ENCODE measurements at places on chromosomes 2 and 18.

- DNase-seq = no peak
These were observed 12.2 kb downstream of the DNAJB2 start for GRCh38 chr2:219291394-219291793.

DNA sequence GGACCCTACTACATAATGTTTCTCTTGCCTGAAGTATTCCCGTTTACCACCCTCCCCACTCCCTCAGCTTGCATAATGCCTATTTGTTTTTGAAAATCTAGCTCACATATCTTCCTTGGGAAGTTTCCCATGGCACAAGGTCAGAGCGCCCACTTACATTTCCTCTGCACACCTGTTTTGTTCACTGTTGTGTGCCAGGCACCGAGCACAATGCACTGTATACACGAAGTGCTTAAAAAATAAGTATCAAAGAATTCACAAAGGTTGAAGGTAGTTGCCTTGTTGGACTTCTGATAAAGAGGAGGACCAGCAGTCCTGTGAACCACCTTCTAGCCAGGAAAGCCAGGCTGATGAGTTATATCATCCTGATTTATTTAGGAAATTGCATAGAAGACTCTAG, 16.8 kb upstream of the RHOB start:
- DNase-seq = no peak

GRCh38 chr2:239803102-239803765, 221.9 kb downstream of the NDUFA10 start:
- DNase-seq = no peak

DNA sequence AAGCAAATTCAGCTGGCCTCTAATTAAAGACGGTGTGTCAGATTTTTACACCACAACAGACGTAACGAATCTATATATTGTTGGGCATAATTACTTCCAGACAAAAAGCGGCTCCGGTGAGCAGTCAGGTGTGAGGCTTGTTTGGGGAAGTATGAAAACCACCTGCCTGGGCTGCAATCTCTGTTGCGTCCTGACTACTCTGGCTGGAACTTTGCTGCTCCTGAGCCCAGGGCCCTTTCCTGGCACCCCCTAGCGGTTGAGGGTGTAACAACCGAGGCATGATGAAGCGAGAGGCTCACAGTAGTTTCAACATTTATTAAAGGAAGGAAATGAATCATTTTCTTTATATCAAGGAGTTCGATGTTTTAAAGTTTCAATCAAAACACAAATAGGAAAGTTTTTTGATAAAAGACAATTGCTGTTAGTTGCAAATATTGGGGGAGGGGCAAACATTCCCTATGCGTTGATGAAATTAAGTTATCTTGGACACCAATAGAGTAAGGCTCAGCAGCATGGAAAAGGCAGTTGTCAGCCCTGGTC, 10.6 kb upstream of the ITGB6 start:
- peak; percentile 50 for DNase-seq

DNA sequence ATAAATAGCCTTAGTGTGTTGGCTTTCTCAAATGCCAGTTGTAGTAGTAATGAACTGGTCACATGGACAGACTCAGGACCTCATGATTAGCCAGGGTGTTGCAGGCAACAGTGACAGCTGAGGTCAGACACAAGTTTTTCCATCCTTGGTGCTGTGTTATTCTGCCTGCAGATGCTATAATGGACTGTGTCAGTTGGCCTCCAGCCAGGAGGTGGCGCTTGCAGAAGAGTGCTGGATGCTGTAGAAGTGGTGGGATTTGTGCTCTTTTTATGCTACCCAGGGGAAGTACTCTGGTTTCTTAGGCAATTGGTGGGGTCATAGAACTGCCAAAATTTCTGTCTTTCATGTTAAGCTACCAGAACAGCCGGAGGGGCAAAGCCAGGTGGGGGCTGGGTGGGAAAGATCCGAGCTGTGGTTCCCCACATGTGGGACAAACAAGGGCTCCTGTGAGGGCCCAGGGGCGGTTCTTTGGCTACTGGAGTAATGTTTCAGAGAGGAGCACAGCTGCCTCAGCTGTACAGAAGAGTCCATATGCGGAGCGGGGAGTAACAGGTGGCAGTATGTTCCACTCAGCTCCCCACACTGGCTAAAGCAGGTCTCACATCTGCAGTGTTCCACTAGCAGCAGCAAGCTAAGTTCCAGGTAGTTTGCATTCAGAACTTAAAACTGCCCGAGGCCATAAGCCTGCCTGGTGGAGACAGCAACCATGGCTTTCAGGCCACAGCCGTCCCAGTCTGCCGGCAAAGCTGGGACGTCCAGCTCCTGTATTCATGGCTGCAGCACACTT, 104.4 kb downstream of the GULP1 start:
- DNase-seq = no peak

DNA sequence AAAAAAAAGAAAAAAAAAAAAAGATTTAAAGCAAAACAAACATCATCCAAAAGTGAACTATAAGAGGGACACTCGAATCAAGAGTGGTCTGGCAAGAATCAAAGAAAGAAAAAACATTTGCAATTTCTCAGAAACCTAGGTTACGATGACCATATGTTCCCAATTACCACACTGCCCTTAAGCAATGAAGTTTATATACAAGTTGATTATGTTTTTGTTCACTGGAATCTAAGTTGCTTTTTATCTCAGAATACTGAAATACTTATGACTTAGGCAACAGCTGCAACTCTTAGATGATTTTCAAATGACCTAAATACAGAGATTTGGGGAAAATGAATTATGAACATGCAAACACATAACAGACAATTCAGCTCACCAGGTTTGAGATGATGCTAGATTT, 597.1 kb upstream of the CHAC2 start:
- DNase-seq = no peak

DNA sequence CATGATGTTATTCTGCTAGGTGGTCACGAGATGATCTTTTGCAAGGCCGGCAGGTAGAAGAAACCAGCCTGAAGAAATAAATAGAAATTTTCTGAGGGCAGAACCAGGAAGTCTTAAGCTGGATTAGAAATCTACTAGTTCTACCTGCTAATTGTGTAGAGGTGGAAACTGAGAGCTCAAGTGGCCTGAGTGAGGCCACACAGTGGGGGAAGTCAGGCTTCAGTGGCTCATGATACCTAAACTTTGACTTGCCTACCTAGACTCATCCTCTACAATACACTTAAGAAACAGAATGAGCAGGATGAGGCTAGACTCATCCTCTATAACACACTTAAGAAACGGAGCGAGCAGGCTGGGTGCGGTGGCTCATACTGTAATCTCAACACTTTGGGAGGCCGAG, 134.9 kb upstream of the NDUFV2 start:
- DNase-seq = no peak

DNA sequence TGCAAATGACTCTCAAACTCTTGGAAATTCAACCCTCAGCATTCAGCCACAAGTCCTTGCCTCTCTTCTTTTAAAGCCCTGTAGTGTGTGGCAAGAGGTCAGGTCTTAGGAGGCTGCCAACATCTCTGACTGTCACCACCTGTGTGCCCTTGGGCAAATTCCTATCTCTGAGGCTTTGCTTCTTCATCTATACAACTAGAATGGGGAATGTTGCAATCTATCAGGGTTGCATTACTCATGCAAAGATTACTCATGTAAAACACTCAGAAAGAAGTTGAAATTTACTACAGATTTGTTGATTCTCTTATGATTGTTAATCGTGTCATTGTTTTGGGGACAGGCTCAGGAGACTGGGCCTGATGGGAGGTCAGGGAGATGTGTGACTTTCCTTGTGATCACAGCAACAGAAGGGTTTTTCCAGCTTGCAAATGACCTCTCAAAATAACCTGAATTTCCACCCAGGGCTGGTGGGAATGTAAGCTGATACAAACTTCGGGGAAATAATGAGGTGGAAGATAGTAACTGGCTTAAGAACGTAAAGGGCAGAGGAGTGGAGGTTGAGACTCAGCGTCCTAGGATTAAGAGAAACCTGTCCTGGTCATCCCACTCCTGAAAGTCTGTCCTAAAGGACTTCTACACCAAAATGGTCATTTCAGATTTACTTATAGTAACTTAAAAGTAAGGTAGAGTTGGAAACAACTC, 32.1 kb upstream of the SIGLEC15 start:
- DNase-seq = no peak

GRCh38 chr2:17628349-17629261, 88.1 kb downstream of the VSNL1 start:
- no peak for DNase-seq

GRCh38 chr2:241798631-241799521, 10.1 kb upstream of the NEU4 start:
- no peak for DNase-seq

- no peak for DNase-seq
These were observed 40.7 kb downstream of the TTR start for GRCh38 chr18:31632356-31632755.

- DNase-seq = no peak
These were observed 1.2 kb upstream of the ARID5A start for GRCh38 chr2:96535331-96535730.

DNA sequence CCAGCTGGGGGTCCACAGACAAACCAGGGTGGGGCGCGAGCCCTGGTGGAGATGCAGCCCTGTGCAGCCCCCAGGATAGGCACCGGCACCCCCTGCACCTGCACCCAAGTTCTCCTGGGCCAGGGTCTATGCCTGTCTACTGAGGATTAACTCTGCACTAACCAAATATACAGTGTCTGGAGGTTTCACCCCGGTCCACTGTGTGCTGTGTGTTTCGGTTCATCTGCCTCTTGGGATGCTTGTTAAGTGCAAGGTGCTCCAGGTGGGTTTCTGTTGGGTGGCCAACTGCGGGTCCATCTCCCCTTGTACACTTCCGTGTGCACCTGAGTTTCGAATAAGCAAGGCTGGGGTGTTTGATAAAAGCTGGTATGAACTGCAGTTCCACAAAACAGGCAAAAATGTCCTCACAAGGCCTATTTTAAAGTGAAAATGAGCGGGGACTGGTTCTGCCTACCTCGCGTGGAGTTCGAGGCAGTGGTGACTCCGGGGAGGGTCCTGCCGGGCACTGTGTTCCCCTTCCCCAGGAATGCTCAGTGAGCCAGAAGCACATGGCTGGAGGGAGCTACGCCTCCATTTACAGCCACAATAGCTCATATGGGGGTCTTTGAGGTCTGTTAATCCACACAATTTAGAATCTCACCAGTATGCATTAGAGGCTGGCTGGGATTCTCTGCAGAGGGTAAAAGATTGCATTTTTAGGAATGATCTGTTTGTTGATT, 70.7 kb downstream of the EDAR start:
- no peak for DNase-seq

- no peak for DNase-seq
These were observed 678 bp upstream of the VAPA start for GRCh38 chr18:9913151-9913525.

GRCh38 chr2:200877443-200877842, 11.4 kb downstream of the PPIL3 start:
- DNase-seq = no peak

GRCh38 chr2:43165378-43166069, 60.9 kb downstream of the ZFP36L2 start:
- no peak for DNase-seq

DNA sequence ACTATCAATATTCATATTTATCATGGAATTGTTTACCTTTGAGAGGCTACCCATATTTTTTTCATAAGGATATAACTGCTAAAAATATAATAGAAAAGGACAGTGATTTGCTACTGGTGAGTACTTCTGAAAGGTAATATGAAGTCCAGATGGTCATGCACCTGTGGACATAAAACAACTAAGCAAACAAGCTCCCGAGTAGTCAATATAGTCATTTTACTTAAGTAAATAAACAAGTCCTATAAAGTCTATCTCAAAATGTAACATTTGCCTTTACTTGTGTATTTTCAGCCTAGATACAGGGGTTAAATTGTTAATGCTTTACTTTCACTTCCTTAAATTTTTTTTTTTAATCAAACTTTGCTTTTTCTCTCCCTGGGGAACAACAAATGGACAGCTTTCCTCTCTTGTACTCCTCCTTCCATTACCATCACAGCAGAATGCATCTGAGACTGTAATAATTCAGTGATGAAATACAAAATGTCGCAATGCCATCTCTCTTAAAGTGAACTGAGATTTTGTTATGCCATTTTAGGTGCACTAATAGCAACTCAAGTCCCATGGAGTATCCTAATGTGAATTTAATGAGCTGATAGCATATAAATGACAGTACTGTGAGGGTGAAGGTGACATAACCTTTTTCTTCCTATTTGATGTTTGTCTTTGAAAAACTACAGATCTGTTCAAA, 1325.4 kb upstream of the ZEB2 start:
- no peak for DNase-seq

GRCh38 chr2:109508556-109508955, 105.2 kb downstream of the SEPTIN10 start:
- no peak for DNase-seq

DNA sequence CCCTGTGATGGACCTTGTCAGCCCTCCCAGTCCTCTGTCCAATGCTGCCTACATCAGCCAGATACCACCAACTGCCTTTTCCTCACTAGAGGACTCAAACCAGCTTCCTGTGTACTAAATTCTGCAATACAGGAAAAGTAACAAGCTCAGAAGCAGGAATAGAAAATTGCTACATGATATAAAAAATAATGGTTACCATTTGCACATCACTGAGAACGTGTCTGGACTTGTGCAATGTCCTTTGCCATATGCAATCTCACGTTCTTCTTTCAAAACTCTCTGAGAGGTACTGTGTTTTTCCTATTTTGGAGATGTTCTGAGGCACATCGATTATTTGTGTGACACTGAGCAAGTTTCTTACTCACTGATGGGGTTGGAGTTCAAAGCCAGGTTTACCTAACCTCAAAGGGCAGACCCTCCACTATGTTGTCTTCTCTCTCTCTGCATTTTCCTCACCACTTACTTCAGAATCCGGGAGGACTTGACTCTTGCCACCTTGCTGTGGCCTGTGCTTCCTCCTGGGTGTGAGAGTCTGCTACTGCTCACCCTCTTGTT, 12.1 kb downstream of the UPP2 start:
- no peak for DNase-seq

DNA sequence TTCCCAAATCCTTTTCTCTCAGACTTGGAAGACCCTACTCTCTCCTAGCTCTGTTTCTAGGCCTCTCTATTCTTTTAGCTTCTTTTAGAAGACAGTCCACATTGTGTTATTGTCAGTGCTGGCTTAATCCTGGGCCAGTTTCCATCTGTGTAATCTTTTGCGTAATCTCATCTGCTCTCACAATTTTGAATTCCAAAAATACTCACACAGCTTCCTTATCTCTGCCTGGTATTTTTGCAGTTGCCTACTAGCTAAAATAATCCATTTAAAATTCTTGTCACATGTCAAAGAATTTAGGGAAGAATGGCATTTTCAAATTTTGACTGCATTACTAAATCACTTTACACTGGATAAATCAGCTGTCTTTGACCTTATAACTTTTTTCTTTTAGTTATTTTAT, 200.6 kb upstream of the MEX3C start:
- DNase-seq = no peak

- no peak for DNase-seq
These were observed 34.0 kb downstream of the AQP12A start for GRCh38 chr2:240725671-240726070.

DNA sequence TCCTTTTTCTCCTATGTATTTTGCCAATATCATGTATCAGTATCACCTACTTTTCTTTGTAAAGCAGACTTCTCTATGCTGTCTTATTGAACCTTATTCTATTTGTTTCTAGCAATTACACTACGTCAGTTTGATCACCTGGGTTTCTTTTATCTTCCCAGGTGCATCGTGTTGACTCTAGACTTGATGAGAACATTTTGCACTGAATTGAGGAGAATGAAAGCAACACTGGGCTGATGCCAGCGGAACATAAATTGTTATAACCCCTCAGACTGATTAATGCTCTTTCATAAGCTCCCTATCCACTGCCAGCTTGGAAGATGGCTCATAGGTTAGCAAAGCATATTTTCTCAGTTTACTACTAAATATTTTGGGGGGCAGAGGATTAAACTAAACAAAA, 140.6 kb downstream of the EPHA4 start:
- DNase-seq = no peak
